ENCODE measurements at places on chromosomes 2 and 18.

DNA sequence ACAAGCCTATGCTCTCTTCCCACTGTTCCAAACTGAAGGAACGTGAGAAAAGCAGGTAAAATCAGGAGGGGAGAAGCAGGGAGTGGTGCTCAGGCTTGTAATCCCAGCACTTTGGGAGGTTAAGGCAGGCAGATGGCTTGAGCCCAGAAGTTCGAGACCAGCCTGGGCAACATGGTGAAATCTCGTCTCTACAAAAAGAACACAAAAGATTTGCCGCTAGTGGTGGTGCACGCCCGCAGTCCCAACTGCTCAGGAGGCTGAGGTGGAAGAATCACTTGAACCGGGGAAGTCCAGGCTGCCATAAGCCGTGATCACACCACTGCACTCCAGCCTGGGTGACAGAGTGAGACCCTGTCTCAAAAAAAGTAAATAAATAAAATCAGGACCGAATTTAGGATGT, 1.3 kb upstream of the TMSB10 start:
- DNase-seq: no peak

DNA sequence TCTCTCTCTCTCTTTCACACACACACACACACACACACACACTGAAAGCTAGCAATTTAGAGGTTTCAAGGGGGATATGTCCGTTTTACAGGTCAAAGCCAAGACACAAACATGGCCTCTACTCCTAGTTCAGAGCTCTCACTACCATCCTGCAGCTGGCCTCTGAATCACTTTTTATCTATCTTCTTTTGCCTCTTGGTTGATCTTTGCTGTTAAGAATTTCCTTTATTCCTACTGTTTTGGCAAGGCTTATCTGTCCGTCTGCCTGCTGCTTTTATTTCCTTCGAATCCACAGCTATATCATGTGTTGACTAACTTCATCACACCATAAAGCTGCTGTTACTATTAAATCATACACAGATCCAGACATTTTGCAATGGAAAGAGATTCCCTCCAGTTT, 543.0 kb downstream of the PLCL1 start:
- DNase-seq: no peak

GRCh38 chr2:170968205-170969003, 39.4 kb downstream of the GORASP2 start:
- DNase-seq: no peak

DNA sequence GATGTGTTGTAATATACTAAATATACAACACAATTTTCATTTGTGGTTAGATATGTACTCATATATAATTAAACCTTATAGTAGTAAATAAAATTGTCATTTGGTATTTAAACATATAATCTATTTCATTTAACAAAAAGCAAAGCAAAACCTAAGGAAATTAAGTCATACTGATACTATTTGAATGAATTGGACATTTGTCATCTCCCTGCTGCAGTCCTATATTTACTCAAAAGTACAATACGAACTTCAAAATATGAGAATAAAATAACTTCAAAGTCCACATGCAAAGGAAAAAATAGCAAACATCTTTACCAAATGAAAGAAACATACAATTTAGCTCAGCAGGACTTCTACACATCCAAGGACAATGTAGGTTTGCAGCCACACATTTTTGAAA, 11.8 kb upstream of the HAT1 start:
- peak; percentile 25 for DNase-seq

DNA sequence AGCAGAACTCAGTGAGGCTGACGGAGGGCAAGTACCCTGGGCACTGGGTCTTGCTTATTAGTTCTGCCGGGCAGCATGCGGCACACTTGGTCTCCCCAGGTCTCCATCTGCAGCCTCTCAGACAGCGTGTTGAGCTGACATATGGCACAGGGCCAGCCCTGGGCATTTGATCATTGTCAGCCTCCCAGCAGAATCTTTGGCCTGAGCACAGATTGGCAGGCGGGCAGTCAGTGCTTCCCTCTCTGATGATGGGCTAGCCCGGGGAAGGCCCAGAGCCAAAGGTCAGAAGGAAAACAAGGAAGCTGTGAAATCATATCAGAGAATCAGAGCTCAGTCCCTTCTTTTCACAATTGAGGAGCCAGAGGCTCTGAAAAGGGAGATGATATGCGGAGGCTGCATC, 150.1 kb upstream of the LRRTM1 start:
- no peak for DNase-seq

GRCh38 chr2:226953206-226953605, 117.4 kb downstream of the RHBDD1 start:
- DNase-seq: no peak

DNA sequence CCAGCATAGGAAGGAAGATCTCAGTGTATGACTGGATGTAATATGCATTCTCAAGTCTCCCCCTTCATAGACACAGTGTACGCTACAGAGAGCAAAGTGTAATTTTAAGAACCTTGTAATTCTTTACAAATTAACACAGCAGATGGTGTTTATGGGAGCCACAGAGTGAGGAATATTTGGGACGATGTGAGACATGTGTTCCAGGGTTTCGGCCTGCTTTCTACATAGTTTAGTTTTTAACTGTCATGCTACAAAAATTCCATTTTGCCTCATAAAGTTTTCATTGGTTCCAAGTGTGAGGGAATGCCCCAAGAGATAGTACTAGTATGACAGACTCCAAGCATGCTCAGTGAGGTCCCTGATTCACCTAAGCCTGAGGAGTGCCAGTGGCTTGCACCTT, 76.2 kb upstream of the LRRTM1 start:
- no peak for DNase-seq

DNA sequence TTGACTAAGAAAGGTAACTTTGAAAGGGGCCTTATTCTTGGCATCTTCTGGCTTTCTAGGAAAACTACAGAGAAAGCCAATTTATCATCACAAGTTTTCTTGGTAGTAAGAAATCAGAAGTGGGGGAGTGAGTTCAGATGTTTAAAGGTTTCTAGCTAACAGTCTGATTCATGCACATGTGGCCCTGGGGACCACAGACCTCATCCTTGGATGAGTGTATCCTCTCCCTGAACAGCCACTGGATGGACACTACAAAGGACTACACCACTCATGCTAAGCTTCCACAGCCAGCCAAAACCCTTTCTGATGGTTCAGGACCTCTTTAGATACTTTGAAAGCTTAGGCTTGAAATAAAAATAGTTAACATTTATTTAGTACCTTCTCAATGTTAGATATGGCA, 218.3 kb upstream of the STK17B start:
- DNase-seq: no peak
